Bone marrow (tissue), 2 donors: ENCODE measurements at places on chromosomes 1 and 21.

DNA sequence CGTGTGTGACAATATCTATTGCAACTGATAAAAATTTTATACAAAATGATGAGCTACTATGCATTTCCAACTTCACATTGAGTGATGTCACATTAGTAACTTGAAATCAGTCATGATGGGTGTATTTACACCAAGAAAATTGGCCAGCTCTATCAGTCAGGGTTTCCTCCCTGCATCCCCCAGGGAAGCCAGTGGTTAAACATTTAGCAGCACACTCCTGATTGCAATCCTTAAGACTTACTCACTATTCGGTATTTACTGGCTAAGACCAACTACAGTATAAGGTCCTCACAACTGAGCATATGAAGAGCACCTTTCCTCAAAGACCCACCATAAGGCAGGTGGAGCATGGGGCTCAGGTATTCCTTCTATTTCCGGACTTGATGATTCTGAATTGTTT lies 41.3 kb upstream of the PTGFRN start:
- no peak for DNase-seq

DNA sequence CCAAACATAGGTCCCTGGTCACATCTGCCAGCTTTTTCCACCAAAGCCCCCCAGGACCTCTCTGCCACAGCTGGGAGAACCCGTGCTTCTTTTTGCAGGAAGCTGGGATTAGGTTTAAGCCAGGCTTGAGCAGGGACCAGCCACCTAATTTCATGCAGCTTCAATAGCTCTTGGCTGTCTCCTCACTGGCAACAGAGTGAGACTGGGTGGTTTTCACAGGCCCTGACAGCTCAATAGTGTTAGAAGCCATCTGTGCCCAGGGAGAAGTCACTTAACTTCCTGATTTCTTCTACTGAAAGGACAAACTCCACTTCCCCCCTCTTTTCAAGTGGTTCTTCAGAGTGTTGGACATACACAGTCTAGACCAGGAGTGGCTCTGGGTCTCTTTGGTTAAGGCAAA lies 20.4 kb upstream of the SRSF4 start:
- peak; percentile 25 for DNase-seq

GRCh38 chr21:25934771-25935224 lies 200.0 kb downstream of the GABPA start:
- no peak for DNase-seq

DNA sequence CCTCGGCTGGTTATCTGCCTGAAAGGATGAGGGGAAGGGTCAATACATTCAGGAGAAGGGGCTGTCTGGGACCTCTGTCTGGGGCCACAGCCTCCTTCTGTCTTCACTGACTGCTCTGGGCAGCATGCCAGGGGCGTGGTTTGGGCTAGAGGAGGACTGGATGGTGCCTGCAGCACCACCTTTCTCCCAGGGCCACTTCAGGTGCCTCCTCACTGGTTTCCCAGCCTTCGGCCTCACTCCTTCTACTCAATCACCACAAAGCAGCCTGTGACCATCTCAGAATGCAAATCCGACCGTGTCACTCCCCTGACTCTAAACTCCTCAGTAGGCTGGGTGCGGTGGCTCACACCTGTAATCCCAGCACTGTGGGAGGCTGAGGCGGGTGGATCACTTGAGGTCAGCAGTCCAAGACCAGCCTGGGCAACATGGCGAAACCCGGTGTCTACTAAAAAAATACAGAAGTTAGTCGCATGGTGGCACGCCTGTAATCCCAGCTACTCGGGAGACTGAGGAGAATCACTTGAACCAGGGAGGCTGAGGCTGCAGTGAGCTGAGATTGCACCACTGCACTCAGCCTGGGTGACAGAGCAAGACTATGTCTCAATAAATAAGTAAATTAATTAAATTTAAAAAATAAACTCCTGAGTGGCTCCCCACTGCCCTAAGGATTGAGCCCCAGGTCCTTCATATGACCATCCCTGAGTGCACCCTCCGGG lies 50.1 kb upstream of the ECE1 start:
- DNase-seq: no peak

DNA sequence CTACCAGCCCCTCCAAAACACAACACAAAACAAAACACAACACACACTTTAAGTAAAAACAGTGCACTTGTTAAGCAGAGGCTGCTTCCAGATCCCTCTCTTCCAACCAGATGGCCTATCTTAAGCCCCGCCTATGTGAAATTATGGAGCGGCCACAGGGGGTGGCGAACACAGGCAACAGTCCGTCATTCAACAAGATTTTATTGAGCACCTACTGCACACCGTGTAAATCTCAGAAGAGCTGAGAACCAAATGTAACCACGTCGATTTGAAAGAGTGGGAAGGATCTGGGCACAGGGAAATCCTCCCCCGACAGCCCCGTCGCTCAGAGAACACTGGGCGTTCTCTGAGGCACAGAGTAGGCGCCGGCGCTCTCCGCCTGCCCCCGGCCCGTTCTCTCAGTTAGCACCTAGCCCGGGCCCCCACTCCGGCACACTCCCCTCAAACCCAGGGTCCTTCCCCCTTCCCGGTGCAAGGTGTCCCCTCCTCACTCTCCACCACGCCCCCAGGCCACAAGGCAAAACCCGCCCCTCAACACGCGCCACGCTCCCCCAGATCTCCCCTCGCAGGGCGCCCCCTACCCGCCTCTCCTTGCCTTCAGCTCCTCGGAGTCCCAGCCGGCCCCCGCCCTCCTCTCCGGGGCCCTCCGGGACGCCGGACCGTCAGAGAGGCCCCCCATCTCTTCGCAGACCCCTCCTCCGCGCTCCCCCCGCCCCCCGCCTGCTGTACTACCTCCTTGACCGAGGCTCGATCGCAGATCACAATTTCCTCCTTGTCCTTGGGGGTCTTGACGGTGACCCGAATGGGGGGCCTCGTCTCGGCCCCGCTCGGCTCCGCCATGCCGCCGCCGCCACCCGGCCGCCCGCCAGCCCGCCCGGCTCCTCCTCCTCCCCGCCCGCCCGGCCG lies 483 bp downstream of the UBQLN4 start:
- peak; percentile 45 for DNase-seq

DNA sequence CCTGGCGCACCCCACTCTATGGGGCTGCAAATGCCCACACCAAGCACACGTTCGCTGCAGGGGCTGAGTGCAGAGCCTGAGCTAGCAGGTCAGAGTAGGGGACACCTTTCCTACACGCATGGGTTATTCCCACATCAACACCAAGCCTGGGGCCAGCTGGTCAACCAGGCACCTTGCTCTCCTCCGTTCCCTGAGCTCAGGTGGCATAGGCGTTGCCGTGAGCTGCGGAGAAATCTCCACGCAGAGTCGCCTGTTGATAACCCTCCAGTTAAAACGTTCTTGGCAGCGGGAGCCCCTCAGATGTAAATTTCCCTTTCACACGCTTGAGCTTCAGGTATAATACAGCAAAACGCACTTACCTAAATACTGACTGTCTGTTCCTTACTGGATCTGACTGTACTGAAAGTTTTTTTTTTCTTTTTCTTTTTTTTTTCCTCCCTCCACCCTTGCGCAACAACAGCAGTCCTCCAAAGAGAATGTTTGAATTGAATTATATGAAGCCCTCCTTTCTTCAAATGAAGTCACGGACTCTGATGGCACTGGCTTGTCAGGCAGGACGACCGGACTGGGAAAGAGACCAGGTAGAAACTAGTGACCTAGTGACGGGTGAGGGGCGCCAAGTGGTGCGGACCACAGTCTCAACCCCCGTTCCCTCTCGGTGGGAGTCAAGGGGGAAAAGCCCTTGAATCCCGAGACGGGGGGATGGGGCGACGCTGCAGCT lies 2.1 kb downstream of the BRINP3 start:
- no peak for DNase-seq

GRCh38 chr1:196255762-196256161 lies 352.5 kb downstream of the KCNT2 start:
- DNase-seq: no peak

DNA sequence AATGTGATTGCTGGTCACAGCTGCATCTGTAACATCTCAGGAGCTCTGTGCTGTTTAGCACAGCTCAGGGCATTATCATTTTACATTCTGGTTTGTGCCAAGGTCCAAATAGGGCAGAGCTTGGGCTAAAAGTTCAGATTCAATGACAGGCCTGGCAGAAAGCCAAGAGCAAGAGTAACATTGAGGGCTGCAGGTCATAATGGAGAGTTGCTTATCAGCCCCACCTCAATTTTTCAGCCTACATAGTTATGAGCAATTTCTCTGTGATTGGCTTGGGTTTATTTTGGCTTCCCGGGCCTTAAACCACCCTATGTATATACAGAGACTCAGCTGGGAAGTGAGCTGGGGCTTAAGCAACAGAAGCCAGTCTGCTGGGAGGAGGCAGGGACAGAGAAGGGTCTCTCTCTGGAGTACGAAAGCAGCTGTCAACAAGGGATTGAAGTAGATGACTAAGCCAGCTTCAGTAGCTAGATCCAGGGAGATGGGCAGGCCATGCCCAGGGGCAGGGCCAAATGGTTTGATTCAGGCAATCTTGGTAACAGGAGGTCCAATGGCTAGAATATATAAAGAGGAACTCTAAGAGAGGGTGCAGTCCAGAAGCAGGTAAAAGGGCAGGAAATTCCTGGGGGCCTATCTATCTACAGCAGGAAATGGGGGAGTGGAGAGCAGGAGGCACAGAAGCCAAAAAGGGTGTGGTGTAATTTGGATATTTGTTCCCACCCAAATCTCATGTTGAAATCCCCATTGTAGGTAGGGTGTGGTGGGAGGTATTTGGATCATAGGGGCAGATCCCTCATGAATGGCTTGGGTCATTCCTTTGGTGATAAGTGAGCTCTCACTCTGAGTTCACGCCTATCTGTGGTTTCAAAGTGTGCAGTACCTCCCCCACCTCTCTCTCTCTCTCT lies 49.0 kb downstream of the BRINP2 start:
- DNase-seq: no peak

- DNase-seq: no peak
Measured at GRCh38 chr1:116393792-116394191, 20.7 kb downstream of the ATP1A1 start.

DNA sequence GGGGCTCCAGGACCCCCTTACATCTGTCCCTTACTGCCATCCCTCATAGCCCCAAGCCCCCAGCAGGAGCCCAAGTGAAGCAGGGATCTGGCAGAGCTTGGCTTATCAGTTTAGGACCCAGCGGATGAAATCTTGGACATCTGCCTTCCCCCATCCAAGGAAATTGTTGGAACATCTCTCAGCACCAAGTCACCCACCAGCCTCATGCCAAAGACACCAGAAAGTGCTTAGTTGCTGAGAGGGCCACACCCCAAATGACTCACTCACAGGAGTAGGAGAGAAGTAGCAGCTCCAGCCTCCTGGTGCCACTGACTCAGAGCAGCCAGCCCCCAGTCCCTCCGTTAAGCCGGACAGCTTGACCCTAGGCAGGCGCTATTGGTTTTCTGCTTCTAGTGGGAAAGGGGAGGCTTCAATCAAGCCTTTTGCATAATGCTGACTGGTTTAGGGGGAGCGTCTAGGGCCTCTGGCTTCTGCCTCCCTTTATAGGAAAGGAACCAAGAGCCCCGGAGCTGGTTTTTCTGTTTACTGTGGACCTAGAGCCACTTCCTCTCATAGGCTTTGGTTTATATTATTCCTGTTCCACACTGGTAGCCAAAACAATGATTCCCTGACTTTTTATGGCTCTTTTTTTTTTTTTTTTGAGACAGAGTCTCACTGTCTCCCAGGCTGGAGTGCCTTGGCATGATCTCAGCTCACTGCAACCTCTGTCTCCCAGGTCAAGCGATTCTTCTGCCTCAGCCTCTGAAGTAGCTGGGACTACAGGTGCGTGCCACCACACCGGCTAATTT lies 114.2 kb upstream of the IPO9 start:
- peak; percentile 51 for DNase-seq

DNA sequence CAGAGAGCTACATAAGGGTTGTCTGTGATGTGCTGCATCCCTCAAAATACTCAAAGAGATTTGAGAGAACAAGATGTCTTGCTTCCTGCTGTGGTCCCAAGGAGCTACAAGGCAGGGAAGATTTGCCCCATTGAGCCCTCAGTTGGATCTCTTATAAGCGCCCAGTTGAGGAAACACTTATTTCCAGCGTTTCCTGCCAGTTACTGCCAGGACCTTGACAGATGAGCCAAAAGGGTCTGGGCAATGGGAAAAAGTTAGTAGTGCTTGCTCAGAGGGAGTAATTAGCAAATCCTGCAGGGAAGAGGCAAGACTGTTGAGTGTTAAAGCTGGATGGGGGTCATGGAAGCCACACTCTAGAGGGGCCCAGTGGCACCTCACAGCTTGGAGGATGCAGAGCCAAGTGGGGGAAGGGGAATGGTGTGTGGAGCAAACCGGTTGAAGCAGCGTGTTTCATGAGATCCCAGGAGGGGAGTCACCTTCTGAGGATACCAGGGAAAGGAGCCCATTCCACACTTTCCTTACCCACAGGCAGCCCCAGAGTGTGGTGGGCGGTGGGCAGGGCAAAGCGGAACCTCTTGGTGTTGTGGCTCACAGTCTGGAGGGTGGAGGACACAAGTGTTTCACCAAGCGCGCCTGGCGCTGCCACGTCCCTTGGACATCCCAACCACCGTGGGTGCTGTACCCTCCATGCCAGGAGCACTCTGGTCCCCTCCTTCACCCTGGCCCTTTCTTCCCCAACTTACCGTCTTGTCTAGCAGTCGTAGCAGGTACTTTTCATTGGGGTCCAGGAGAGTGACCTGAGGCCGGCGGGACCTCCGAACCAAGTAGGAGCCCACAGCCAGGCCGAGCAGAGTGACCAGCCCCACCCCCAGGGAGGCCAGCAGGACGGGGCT lies 805 bp downstream of the CYB5R1 start:
- no peak for DNase-seq

GRCh38 chr1:25068829-25069228 lies 138.8 kb upstream of the RUNX3 start:
- DNase-seq: no peak

DNA sequence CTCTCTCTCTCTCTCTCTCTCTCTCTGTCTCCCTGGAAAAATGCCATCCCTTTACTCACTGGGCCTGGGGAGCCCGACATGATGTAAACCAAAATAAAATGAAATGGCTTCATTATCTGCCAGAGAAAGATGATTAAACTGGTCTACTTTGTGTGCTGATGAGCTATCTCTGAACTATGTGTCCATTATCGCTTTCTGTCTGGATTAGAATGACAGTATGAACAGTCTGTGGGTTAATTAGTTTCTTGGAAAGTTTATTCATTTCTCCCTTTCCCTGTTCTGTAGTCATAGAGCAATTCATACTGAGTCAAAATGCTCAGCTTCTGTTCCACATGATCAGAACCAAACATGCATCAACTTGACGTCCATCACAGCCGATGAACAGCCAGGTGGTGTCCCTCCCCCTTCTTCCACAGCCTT lies 72.4 kb upstream of the KCND3 start:
- DNase-seq: no peak

DNA sequence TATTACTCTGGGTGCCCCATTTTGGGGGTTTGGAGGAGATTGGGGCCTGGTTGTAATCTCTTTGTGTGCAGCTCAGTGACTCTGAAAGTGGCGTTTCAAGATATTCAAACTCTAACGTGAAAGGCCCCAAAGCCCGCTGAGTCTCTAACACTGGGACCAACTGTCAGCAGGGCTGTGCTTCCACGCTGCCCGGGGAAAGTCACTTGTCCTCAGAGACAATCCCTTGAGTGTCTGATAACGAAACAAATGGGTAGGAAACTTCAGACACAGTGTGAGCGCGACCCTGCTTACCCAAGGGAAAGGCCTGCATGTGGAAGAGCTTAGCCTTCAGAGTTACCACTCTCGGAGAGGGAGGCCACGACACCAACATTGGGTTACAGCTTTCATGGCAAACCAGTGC lies 837 bp downstream of the UBASH3A start:
- DNase-seq: no peak
